SK-N-SH (cell line): ENCODE measurements at places on chromosomes 5 and 9. TPM values are rescaled to one million over a fixed set of nuclear protein-coding genes. Genes with fewer than 3 reads are reported as not detected.

Gene BRIX1
- polyA plus RNA-seq: 18.4 and 22.9 TPM in 2 replicates

Gene PAEP
- polyA plus RNA-seq: 0.08 TPM in 1 of 2 replicates, not detected in the other

Gene GSN
- polyA plus RNA-seq: 168 and 172 TPM in 2 replicates

Gene VCP
- 238 and 280 TPM in 2 replicates for polyA plus RNA-seq

Gene FGF1
- polyA plus RNA-seq: 5.3 and 5.9 TPM in 2 replicates

Gene SLC34A1
- polyA plus RNA-seq: 0.03 TPM in 1 of 2 replicates, not detected in the other

DNA sequence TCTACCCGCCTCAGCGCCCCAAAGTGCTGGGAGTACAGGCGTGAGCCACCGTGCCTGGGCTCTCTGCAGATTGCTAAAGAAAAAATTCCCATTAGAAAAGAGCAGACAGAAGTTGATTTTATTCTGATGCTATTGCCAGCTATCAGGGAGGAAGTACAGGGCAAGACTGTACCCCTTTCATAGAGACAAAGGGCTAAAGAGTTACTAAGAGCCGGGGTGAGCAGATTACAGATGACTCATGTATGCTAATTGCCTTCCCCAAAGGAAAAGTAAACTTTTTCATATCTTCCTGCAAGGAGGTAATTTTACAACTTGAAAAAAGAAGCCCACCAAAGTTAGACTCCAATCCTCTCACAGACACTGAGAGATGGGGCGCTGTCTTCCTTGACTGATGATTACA, 42.3 kb upstream of the MCTP1 start:
- DNase-seq: no peak

- no peak for DNase-seq
These were observed 106.4 kb upstream of the COL5A1 start for GRCh38 chr9:134535171-134535570.

DNA sequence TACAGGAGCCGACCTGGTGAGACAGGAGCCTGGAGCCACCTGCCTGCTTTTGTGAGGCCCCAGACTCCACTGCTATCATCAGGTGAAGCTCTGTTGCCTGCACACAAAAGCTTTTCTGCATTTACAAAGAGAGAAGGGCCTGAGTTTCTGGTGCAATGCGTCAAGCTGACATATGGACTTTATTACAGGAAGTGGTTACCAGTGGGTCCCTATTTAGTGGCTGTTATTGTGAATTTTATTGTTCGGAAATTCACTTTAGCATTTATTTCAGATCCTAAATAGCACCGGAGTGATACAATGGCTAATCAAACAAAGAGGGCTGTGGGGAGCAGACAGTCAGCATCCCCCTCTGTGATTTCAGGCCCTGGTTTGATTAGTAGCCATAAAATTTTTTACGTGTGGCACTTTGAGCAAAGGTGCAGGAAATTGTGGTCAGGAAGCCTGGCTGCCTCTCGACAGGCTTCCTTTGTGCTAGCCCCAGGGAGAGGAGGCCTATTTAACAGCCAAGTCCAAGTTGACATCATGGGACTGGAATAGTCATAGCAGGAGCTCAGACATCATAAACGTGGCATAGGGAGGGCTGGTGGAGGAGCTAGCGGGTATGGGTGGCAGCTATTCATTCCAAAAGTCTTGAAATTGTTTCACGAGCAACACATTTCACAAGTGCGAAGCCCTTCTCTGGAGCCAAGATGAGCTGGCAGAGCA, 8.4 kb downstream of the TGFBI start:
- DNase-seq: no peak

GRCh38 chr9:16964228-16964627, 93.8 kb upstream of the BNC2 start:
- no peak for DNase-seq

GRCh38 chr5:173397516-173397915, 69.3 kb upstream of the STC2 start:
- no peak for DNase-seq
